ENCODE measurements at places on chromosomes 6 and 20.
A peak's percentile ranks its signal among the peaks of the same experiment; 100 is the strongest.

GRCh38 chr20:45138561-45139300 lies 14.5 kb upstream of the WFDC12 start:
- peak; percentile 24 for DNase-seq

- no peak for DNase-seq
These were observed 16.9 kb upstream of the IL17F start for GRCh38 chr6:52261229-52261628.

DNA sequence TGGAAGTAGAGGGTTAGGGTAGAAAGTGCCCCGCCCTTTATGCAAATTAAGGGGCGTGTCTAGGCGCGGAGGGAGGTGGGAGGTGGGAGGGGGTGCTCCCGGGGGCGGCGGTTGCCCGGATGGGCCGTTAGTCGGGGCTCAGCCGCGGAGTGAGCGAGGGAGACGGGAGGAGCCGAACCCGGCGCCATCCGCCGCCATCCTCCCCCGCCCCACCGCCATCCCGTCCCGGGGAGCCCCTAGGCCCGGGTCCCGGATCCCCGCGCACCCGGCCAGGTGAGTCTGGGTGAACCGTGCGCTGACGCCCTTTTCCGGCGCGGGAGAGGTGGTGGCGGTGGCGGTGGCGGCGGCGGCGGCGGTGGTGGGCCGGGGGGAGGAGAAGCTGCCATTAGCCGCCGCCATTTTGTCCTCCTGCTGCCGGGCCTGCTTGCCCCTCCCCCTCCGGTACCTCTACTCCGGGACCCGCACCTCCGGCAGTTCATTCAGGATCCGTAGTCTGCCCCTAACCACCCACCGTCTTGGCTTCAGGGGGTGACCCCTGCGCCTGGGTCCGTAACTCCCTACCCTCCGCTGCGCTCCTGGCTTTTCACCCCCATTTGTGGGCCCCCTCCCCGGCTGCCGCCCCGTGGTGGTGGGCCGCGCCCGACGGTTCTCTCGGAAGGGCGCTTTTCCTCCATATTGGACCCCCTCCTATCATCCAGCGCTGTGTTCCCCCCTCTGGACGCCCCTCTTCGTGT lies at the start of gene PRRC2A:
PRRC2A (plus strand) TSS at position 130 of the 734 bp plus-strand sequence. CDS start 2,075 bp downstream, outside the sequence.
- no peak for DNase-seq

- no peak for DNase-seq
These were observed 1.0 kb downstream of the GINM1 start for GRCh38 chr6:149567194-149567586.

DNA sequence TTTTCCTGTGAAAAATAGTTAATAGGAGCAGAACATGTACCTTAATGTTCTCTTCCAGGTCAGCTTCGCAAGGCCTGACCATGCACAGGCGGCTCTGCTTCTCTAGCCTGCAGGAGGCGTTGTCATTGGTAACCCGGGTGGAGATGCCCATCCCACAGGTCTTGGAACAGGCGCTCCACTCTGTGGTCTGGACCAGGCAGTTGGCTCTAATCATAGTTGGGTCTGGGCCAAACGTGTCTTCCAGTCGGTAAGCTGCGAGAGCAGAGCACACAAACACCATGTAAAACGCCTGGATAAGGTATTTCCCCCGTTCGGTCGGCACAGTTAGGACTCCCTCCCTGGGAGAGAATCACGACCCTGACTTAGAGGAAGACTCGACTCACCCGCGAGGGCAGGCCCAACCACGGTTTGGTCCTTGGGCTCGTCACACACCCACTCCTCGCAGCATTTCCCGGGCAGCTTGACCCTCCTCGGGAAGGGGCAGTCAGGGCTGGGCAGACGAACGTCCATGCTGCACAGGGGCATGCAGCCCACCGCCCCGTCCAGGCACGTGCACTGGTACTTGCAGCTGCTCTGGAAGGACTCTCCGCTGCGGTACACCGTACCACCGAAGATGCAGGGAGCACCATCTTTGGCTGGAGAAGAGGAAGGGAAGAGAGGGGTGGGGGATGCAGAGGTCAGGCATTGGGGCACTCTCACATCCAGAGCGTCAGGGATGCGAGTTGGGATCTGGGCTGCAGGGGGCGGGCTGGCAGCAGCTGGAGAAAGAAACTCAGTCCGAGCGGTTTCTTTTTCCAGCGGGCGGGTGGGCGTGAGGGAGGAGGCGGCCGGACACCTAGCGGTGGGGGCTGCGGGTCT lies 1.0 kb downstream of the CCN2 start:
- no peak for DNase-seq
